ENCODE measurements at places on chromosomes 5 and 9.

DNA sequence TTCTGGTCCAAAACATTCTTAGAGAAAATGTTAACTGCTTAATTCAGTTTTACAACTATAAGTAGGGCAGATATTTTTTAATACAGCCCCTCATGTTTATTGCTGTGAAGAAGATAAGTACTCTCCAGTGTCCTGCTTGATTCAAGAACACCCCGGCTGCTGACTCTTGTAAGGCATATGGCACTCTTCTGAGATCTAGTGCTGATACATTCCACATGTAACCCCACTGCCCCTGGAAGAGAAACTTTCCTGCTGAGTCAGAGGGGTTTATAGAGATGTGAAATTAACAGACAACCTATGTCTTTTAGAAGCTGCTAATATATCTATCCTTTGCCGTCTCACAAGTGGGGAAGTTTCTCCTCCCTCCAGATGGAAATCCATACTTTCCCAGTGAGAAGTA is 1.0 kb upstream of the MINAR2 start:
- DNase-seq: no peak

- no peak for DNase-seq
Observed at GRCh38 chr9:95516221-95516733, 494 bp downstream of the PTCH1 start.

DNA sequence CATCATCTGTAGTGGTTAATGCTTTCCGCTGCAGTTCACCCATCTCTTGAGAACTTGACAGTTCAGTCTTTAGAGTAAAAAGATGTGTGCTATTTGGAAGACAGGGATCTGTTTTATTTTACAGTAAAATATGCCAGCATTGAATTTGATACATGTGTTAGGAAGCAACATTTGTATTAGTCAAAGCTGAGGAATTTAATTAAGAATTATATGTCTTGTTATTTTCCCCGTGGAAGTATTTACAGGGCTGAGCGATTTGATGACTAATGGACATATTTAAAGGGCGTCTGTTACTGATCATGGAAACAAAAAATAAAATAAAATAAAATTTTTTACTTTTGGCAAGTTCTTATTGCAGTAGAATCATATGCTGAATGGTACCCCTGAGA is 101.3 kb downstream of the PAM start:
- DNase-seq: no peak

- DNase-seq: no peak
Observed at GRCh38 chr9:77771171-77771570, 123.0 kb upstream of the GNA14 start.

DNA sequence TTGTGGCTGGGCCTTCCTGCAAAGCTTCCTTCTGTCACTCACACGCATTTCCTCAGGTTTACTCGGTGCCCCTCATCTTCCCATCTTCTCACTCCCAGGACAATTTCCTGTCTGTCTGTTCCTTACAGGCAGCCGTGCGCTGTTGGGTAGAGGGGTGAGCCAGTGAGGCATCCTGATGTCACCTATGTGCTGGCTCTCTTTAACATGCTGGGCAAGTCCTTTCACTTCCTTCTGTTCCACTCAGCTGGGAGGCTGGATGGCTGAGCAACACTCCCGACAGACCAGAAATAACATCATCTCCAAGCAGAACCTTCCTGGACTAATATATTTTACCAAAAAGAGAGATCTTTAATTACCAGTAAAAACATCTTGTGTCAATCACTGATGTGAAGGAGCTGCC is 103.0 kb downstream of the HSD17B3 start:
- DNase-seq: no peak
